ENCODE measurements at places on chromosomes 7 and 10.

DNA sequence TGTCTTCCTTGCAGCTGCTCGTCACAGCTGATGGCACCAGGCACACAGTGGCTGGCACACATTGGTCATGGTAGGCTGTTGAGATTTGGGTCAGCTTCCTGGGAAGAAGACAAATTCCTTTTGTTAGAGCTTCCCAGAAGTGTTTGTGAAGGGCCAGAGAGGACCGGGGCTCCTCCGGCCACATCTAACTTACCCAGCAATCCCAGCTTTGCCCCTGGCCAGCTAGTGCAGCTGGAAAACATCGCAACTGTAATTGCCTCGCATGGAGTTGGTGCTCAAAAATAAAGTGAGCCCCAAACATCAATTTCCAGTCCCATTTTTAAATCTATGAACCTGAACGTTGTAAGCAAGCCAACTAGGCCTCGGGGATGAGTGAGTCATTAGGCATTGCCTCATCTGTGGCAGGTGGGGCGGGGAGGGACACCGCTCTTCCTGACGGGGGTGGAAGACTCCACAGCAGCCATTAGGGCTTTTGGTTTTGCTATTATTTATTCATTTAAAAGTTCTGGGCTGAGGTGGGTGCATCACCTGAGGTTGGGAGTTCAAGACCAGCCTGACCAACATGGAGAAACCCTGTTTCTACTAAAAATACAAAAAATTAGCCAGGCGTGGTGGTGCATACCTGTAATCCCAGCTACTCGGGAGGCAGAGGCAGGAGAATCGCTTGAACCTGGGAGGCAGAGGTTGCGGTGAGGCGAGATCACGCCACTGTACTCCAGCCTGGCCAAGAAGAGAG lies 12.4 kb downstream of the CPA5 start:
- DNase-seq = no peak

- DNase-seq = no peak
These were observed 72.3 kb downstream of the ZRANB1 start for GRCh38 chr10:125014086-125014830.

DNA sequence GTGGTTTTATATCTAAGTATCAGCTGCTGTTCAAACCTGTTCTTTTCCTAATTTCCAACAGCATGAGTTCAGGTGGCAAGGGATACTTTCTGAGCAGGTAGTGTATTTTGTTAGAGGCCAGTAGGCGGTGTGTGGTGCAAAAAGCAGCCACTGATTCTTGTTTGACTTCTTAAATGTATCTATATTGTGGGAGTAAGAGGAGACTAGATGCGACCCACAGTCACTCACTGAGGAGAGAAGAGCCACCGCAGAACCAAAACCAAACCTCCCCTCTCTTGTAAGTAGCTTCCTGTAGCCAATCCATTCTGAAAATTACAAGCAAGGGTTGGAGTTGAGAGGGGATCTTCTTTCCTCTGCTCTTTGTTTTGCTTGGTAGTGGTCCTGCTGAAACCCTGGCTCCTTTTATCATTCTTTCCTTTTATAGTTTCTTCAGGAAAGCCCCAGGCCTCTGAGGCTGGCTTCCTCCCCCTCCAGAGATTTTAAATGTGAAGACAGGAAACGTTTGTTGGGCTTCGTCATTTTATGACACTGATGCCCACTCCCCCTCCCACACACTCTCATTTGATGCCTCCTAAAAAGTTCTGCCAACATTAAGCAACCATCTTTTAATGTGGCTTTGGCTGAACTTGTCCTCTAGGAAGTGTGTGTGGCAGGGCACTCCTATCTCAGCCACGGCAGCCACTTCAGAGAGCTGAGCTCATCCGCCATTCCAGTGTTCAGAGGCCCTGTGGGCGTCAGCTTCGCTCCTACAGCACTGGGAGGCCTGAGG lies 566.0 kb downstream of the SUGCT start:
- no peak for DNase-seq

DNA sequence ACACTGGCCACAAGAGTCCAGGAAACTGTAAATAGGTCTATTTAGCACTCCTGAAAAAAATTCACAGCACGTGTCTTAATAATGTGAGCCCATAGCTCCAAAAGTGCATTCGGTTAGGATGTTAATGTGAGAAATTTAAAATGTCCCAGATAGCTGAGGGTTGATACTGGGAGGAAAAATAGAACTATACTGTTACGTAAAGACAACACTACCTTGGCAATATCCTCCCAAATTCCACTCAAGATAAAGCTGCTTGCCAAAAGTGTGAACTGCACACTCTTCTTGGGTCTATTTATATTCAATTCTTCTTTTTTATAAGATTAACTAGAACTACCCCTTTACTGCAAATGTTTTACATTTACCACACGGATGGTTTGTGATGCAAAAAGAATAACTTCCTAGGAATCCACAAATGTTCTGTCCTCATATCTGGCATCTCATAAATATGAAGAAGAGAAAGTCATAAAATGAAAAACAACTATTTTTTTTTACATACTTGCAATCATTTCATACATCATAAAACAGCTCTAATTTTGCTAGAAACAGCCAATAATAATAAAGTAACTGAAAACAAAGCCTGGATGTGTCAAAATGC lies 10.4 kb downstream of the RAB11FIP2 start:
- no peak for DNase-seq

DNA sequence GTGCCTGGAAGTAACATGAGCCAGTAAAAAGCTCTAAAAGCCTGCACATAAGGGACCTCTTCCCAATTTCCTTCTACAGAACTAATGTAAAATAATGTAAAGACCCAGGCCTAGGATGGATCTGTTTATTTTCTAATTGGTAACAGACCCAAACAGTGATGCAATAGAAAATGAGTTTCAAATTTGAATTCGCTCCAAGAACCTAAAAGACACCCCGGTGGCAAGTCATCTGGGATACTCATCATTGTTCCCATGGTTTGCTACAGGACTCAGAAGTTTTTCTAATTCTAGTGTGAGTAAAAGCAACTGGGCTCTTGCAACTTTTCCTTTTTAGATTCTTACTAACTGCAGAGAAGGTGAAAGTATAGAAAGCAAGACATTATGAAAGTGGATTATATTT lies 271.3 kb upstream of the CACNA2D1 start:
- DNase-seq = no peak

DNA sequence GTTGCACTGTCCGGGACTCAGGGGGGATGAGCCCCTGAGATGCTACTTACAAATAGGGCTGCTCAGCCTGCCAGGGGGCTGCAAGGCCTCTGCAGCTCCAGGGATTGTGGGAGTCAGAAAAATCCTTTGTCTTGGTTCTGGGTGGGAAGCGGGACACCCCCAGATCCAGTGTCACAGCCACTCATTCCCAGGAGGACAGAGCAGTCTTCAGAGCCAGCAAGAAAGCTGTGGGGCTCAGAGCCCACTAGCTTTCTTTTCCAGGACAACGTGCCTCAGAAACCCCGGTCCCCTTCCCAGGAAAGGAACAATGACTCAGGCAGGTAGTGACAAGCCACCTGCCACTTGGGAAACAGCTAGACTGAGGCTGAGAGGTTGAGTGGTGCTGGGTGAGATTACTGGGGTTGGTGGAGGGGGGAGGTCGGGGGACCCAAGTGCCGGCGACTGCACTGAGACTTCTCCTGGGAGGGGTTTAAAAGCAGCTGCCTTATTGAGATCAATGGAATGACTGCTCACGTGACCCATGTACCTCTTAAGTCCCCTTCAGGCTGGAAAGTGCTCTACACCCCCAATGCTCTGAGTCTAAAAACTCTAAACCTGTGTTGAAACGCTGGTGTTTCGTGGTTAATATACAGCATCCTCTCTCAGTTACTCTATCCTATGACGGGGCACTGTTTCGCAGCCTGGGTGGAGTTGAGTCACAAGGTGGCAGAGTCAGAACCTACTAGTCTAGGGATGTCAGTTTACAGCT lies 123.6 kb downstream of the UBE2H start:
- no peak for DNase-seq

DNA sequence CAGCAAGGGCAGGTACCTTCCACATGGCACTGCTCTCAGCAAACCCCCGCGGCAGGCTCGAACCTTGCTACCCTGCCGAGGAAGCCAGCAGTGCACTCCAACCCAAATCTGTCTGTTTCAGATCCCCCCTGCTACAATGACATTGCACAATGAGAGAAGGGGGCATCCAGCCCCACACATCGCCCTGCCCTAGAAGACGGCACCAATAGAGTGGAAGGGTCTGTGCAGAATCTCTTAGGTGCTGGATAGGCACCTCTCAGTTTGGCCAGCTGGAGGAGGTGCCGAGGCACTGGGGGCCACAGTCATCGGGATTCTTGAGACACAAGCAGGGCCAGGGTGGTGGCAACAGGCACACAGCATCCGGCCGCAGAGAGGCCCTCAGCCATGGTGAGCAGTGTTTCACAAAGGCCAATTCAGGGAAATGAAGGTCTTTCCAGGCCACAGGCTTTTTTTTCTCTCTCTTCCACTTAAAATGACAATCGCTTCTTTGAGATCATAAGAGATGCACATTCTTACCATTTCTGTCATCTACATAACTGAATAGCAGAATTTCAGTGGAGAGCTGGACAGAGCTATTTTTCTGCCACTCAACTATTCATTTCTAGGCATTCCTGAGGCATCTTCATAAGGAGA lies 281.3 kb downstream of the TNS3 start:
- no peak for DNase-seq

GRCh38 chr10:71857934-71858890 lies 7.2 kb upstream of the PSAP start:
- no peak for DNase-seq

DNA sequence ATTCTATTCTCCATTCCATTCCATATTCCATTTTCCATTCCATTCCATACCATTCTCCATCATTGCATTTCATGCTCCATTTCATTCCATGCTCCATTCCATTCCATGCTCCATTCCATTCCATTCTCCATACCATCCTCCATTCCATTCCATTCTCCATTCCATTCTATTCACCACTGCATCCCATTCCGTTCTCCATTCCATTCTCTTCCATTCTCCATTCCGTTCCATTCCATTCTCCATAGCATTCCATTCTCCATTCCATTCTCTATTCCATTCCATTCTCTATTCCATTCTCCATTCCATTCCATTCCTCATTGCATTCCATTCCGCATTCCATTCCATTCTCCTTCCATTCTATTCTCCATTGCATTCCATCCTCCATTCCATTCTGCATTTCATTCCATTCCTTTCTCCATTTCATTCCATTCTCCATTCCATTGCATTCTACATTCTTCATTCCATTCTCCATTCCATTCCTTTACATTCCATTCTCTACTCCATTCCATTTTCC lies 84.0 kb downstream of the NSUN6 start:
- no peak for DNase-seq

- DNase-seq = no peak
These were observed 1039.6 kb upstream of the LRRN3 start for GRCh38 chr7:110051372-110051771.

DNA sequence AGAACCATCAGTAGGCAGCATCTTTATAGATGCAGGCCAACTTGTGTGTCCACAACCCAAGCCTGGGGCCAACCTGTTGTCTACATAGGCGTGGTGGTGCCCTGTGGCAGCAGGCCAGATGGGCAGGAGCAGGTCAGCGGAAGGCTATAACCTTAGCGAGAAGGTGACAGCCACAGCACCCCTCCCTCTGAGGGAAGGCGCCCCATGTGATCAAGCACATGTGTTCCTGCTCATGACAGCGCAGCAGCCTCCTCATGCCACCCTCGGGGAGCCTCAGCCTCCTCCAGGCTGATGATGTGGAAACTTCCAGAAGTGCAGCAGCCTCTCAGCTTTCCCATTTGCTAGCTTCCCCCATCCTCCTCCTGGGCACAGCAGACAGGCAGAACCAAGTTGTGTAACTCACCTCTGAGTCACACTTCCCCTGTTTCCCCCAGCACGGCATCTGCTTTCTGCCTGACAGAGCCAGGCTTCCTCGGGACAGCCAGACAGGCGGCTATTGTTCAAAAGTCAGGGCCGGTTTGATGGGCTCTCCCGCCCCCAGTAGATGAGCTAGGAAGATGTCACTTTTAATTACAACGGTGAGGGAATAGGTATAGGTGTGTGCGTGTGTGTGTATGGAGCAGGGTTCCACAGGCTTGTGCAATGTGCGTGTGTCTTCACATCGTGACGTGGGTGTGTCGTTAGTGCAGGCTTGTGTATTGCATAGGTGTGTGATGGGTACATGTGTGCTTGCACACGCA lies 312.0 kb upstream of the ZMIZ1 start:
- no peak for DNase-seq

GRCh38 chr10:46223064-46223480 lies 63.7 kb upstream of the ANTXRL start:
- no peak for DNase-seq

- DNase-seq = no peak
These were observed 22.2 kb downstream of the LAMB1 start for GRCh38 chr7:107980671-107981190.

DNA sequence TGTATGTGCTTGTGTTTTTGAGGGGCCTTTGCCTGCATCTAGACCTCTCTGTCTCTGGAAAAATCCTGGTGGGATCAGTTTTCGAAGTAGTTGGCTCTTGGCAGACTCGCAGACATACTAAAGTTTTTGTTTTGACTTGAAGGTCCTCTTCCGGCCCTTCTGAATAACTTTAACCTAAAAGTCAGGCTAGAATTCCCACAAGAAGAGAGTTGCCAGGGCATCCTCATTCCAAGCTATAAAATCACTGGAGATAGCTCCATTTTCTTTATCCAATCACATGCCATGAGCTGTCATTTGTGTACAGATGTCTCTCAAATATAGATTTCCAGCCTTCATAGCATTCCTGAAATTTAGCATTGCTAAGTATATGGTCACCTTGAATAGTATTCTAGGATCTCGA lies 967.8 kb downstream of the LRMDA start:
- DNase-seq = no peak

GRCh38 chr10:11081408-11081807 lies 63.7 kb downstream of the CELF2 start:
- no peak for DNase-seq

GRCh38 chr10:132447446-132448247 lies 50.6 kb downstream of the PWWP2B start:
- no peak for DNase-seq

DNA sequence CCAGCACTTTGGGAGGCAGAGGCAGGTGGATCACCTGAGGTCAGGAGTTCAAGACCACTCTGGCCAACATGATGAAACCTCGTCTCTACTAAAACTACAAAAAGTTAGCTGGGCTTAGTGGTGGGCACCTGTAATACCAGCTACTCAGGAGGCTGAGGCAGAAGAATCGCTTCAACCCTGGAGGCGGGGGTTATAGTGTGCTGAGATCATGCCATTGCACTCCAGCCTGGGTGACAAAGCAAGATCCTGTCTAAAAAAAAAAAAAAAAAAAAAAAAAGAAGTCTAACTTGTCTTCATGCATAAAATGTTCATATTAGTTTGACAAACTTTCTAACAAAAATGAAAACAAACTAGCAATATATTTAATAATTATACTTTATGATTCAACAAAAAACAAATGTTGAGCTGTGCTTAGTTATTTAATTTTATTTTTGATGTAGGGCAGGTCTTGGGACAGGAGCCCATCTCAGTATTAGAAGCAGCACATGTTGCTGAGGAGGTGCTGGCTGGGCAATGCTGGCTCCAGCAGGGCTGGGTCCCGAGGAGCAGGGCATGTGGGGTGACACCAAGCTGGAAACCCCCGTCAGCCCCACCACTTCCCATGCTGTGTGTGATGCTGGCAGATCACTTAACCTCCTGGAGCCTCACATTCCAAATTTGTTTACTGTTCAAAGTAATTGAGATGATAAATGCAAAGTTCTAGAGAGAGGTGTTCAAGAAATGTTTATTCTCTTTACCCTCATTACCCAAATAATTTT lies 335.3 kb upstream of the KLF6 start:
- DNase-seq = no peak

GRCh38 chr7:69739190-69739589 lies 140.9 kb downstream of the AUTS2 start:
- peak; percentile 36 for DNase-seq

- no peak for DNase-seq
These were observed 29.9 kb upstream of the MPP7 start for GRCh38 chr10:28332726-28333125.

- DNase-seq = peak; percentile 20
These were observed 77.0 kb downstream of the OAT start for GRCh38 chr10:124341768-124342135.

Measured in GM13976 (cell line).